T-cell (primary cell): ENCODE measurements at places on chromosomes 1 and 21. TPM values are rescaled to one million over a fixed set of nuclear protein-coding genes. Genes with fewer than 3 reads are reported as not detected.

- no peak for DNase-seq
- no peaks in the 10 kb centered on the region for H3K27me3 ChIP-seq
- no peak overlapping the region for H3K27ac ChIP-seq
- H3K36me3 ChIP-seq, result no peaks in the 10 kb centered on the region
- H3K4me3 ChIP-seq, result no peak overlapping the region
- H3K4me1 ChIP-seq, result no peaks in the 10 kb centered on the region
Measured at GRCh38 chr1:110583505-110583904, 22.7 kb downstream of the KCNA2 start.

DNA sequence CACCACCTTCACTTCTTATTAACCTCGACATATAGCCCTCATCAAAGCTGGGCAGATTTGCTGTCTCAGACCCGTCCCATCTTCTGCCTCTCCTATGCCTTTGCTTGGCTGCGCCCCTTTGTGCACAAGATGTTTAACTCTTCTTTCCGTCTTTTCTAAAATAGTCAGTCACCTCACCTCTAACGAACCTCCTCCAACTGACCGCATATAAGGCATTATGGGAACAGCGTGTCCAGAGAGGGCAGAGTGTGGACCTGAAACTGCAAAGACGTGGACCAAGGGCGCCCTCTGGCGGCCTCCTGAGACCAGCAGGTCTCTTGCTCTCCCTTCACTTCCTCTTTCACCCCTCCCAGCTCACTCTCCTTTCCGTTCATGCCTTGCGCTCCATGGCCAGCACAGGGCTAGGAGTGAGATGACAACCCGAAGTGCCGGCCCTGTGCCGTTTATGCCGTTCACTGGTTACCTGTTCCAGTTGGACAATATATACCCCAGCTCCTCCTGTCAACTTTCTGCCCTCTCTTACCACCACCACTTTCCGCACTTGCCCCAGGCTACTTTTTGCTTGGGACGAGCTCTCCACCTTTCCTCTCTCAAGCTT lies 2.5 kb upstream of the METTL25B start:
- no peak overlapping the region for H3K27ac ChIP-seq
- H3K36me3 ChIP-seq, result peaks cover 4% of the 10 kb centered on the region

- H3K36me3 ChIP-seq, result peaks cover 45% of the 10 kb centered on the region
- H3K4me1 ChIP-seq, result no peaks in the 10 kb centered on the region
- H3K4me3 ChIP-seq, result no peak overlapping the region
- no peak for DNase-seq
- H3K27me3 ChIP-seq, result no peaks in the 10 kb centered on the region
Measured at GRCh38 chr1:228317891-228318810, 88.5 kb downstream of the TRIM11 start.

- DNase-seq, result no peak
- peaks cover 12% of the 10 kb centered on the region for H3K36me3 ChIP-seq
- H3K4me3 ChIP-seq, result no peak overlapping the region
- H3K4me1 ChIP-seq, result peaks cover 35% of the 10 kb centered on the region
- H3K27ac ChIP-seq, result no peak overlapping the region
Measured at GRCh38 chr1:54390655-54391054, 15.5 kb downstream of the SSBP3 start.

Gene ARHGEF10L
- 0.30 TPM for total RNA-seq

Gene RNPC3
- total RNA-seq, result 54.3 TPM
